ENCODE measurements at places on chromosomes 7 and 10.

DNA sequence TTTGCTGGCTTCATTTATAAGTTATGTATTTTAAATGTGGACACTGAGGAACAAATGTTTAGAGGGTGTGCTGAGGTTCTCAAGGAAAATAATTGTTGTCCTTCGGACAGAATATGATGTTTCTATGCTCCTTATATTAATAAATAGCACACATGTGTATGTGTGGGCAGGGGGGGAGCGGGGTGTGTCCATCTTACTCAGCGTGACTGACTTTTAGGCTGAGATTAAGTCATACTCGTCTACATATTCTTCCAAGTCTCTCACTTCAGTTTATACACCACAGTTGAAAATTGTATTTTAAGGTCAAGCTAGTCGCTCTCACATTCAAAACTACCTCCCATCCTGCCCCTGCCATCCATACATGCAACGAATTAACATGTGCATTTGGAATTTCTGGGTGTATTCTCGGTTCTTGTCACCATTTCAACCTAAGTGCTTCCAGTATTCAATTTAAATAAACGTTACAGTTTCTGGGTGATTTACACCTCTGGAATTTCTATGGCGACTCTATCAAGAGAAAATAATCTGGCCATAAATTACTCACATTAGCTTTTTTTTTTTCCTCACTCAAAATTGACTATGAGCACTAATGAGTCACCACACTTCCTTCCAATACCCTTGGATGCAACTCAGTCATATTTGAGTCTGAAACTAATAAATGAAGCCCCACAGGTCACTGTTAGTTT lies 3.3 kb downstream of the PCDH15 start:
- no peak for DNase-seq

GRCh38 chr10:79378383-79378646 lies 31.0 kb downstream of the PPIF start:
- no peak for DNase-seq

- no peak for DNase-seq
These were observed 71.5 kb downstream of the GPR85 start for GRCh38 chr7:113015034-113015645.

GRCh38 chr7:116258734-116259133 lies 48.4 kb downstream of the TES start:
- no peak for DNase-seq

GRCh38 chr7:18320971-18321567 lies 174.5 kb upstream of the HDAC9 start:
- DNase-seq, result no peak

- DNase-seq, result no peak
These were observed 16.5 kb downstream of the BICC1 start for GRCh38 chr10:58529077-58529728.

GRCh38 chr10:121797490-121797889 lies 130.3 kb downstream of the ATE1 start:
- no peak for DNase-seq
